Stimulated activated CD8-positive, alpha-beta memory T cell treated with anti-CD3 and anti-CD28 coated beads, Interleukin-15, amount 100 ng/mL, for 48 hours (primary cell): ENCODE measurements at places on chromosomes 5 and 9.

GRCh38 chr9:83198371-83198770 is 135.4 kb upstream of the RASEF start:
- no peak for DNase-seq

DNA sequence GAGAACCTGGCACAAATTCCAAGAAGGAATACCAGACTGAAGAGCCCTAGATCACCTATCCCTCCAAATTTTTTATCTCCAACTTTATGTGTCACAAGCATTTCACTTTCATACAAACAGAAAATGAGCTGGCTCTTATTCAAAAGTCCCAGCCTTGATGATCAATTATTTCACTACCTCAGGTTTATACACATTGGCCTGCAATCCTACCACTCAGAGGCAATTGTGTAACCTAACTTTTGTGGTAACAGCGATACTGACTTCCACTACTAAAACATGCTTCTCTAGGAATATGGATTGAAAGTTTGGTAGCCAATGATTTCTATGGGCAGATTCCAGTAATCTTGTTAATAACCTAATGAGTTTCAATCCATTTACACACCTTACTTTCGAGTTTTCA is 10.5 kb downstream of the RNF38 start:
- no peak for DNase-seq

DNA sequence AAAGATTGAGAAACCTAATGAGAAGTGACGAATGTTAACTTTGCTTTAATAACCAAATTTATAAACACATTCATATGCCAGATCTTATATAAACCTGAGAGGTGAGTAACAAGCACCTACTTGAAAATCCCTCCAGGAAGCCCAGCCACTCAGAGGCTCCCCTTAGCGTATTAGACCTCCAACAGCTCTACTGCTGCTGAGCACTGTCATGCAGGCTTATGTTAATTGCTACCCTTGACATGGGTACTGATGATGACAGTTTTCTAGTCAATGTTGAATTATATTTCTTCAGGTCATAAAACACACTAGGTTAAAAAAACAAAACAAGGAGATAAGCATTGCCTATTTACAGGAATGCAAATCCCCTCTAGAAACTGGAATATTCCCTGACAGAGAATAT is 161.2 kb downstream of the MPDZ start:
- no peak for DNase-seq

DNA sequence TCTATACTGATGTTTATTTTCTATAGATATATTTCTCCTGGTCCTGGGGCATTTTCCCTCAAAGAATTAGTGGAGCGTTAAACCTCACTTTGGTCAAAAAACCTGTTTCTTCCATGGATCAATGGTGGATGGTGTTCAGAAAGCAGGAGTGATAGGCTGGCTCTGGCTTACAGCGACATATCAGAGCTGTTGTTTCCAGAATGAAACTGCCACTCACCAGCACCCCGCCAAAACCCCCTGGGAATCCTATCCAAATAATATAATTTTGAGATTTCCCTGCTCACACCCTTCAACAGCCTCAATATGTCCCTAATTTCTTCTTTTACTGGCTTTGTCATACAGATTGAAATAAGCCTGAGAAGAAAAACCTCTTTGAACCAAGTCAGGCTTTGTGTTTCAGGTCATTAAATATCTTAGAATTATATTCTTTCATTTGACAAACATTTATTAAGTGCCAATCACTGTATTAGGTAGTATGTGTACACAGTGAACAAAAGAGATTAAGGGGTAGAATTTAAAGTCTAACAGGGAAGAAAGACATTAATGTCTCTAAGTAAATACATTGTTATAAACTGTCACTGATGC is 144.5 kb upstream of the GPR151 start:
- no peak for DNase-seq

GRCh38 chr9:89657765-89658164 is 53.0 kb downstream of the GADD45G start:
- DNase-seq = no peak

DNA sequence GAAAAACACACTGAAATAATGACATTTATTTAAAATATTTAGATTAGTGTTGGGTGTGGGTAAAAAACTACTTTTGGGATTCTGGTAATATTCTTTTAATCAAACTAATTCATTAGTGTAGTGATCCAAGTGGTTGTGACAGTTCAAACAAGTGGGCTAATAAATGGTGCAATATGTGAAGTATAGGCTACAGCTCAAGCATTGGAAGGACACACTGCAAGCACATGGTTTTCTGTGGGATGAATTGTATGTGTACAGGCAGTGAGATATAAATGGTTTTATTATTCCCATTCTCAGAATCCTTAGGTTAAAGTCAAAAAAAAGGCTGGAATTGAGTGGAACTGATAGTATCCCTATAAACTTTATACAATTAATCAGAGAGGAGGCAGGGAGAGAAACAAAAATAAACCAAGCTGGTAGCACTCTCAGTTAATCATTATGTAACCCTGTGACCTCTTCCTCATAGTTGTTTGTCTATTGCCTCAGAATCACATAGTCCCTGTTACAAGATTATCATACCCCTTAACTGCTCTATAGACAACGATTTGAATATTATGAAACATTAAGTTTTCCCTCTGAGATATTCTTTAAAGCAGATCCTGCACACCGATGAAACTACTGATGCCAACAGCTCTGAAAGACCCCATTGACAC is 1755.4 kb upstream of the ACO1 start:
- DNase-seq = no peak

GRCh38 chr9:123556464-123557435 is 200.8 kb downstream of the CRB2 start:
- DNase-seq = no peak

DNA sequence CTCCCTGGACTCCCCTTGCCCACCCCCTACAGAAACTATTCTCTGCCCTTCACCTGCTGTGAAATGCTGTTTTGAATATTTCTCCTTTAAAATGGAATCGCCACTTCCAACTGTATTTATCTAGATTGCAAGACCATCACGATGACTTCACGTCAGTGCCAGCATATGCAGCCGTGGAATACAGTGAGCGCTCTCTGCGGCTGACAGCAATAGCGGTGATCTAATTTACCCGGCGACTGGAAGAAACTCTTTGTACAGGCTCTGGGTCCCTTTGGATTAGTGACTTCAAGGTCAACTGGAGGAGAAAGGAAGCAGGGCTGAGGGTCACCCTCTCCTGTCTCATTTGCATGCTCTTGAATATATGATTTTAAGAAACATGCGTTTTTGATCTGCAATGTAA is 192.0 kb downstream of the IRX1 start:
- DNase-seq = no peak

DNA sequence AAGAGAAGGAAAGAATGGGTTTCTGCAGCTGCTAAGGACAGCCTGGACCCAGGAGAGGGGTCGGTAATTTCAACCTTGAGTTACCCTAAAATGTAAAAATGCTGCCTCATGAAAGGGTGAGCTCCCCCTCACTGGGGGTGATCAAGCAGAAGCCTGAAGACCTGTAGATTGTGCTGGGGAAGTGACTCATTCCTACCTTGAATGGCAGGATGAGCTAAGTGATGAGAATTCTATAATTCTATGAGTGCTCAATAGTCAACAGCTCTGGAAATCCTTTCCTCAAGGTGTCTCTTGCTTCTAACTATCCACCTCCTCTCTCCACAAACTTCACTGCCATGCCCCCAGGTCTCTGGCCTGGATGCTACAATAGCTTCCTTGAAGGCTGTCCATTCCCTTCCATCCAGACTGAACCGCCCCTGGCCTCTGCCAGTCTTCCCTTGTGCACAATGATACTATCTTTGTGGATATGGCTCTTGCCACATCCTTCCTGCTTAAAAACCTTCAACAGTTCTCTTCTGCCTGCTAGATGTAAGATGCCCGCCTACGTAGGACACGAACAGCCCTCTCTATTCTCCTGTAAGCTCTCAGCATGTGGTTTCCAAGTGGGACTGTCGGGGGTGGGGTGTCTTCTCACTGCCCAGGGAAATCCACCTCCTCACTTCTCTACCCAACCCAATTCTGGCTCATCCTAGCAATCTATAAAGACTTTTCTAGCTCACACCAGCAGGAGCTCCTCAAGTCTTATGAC is 50.6 kb downstream of the PTPN3 start:
- DNase-seq = peak; percentile 1

DNA sequence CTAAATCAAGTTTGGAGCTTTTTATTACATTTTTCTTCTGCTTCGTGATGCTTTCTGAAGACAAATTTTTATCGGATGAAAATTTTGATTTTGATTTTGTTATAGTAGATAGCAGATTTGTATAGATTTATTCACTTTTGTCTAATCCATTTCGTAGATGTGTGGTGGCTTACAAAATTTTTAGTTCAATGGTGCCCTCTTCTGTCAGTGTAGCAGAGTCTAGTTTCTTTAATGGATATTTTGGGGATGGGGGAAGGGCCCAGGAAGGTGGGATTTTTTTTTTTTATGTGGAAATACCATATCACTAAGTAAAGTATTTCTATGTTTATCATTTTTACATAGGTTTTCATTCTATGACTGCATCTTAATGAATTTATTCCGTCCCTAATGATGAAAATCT is 259.9 kb upstream of the TARS1 start:
- DNase-seq = no peak

DNA sequence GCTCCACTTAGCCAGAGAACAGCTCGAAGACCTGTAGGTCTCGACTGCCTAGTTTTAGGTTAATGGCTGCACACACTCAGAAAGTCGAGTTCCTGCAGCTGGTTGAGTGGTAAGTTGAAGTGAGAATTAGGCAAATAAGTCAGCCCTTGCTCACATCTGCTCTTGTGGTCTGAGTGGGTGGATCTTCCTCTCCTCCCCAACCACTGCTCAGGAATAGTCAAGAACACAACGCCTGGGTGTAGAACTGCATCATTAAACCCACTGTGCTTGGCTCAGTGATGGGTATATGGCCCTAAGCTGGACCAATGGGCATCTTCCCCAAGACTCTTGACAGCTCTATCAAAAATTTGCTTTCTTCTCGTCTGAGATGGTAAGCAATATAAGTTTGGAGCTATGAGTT is 20.9 kb upstream of the ADAM19 start:
- DNase-seq = peak; percentile 48

- DNase-seq = no peak
These were observed 288.0 kb upstream of the SMARCA2 start for GRCh38 chr9:1726993-1727759.

GRCh38 chr5:33079548-33079947 is 361.2 kb upstream of the TARS1 start:
- no peak for DNase-seq

DNA sequence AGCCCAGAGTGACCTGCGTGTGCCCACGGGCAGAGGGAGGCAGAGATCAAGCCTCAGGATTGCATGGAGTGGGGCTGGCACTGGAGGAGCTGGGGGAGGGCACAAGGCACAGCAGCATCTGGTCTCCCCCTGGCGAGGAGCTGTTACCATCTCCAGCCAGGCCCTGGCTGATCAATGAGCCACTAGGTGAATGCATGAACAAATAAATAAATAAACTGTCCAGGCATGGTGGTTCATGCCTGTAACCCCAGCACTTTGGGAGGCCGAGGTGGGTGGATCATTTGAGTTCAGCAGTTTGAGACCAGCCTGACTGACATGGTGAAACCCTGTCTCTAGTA is 14.3 kb upstream of the PSMB7 start:
- DNase-seq = no peak

- DNase-seq = no peak
These were observed 4.9 kb upstream of the FYB1 start for GRCh38 chr5:39224196-39224761.

- DNase-seq = no peak
These were observed 241.4 kb downstream of the DRD1 start for GRCh38 chr5:175202463-175203068.

GRCh38 chr9:72718503-72718902 is 197.1 kb downstream of the TMC1 start:
- no peak for DNase-seq

DNA sequence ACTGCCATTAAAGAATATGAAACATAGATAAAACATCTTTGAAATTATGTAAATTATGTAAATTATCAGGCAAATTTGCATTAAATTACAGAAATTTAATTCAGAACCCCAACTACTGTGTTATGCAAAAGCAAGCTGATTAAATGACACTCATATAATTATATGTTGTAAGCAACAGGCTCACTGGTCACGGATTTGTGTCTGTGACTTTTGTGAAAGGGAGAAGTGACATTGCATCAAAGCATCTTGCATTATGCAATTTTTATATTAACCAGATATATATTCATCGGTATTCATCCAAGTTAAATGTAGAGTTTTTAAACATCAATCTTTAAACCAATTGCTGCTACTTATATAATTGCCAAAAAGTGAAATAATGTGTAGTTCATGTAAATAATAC is 13.0 kb upstream of the GLIPR2 start:
- no peak for DNase-seq

- no peak for DNase-seq
These were observed 196.2 kb downstream of the DTWD2 start for GRCh38 chr5:118791926-118792734.

DNA sequence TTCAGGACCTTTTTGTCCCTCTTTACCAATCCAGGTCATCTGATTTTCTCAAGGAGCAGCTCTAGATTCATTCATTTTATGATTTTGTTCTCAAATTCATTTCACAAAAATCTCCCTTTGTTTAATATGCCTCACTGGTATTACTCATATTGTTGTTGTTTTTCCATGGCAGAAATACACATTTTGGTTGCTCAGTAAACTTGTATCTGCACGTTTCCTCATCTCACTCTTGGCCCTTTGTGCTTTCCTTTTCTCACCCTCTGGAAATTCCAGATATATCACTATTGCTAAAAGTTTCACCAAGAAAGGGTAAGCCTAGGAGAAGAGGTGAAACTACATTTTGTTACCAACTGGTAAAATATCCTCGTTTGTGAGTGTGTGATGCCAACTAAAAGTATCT is 14.8 kb downstream of the ASPN start:
- DNase-seq = no peak

DNA sequence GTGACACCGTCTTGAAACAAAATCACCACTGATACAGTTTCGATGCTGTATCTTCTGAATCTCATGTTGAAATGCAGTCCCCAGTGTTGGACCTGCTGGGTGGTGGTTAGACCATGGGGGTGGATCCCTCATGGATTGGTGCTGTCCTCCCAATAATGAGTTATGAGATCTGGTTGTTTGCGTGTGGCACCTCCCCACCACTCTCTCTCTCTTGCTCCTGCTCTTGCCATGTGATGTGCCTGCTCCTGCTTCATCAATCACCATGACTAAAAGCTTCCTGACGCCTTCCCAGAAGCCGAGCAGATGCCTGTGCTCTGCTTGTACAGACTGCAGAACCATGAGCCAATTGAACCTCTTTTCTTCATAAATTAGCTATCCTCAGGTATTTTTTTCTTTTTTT is 15.2 kb upstream of the C5orf15 start:
- DNase-seq = no peak

GRCh38 chr9:133958756-133959155 is 33.4 kb downstream of the VAV2 start:
- DNase-seq = no peak
